Neural crest cell (in vitro differentiated cells): ENCODE measurements at places on chromosomes 13 and 19.

DNA sequence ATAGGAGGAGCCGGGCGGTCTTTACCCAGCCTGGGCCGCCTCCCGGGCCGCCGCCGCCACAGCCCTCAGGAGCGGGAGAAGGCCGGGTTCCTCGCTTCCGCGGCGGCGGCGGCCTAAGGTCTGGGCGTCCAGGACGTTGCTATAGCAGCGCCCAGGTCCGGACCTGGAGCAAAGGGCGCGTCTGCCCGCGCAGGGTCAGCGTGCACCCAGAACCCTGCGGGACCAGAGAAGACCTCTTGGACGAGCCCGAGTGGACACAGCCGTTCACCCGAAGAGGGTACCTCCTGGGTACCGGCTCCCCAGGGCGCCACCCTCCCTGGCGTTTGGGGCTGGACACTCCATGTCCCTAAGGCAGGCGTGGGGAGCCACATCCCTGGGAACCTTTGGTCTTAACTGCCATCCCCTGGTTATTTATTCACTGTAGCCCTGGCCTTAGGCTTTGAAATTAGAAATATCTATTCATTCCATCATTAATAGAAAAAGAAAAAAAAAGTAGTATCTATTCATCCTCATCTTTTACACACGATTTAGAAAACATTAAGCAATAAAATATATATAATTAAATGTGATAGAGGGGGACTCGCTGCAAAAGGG lies 2.4 kb downstream of the DZIP1 start:
- DNase-seq = no peak

DNA sequence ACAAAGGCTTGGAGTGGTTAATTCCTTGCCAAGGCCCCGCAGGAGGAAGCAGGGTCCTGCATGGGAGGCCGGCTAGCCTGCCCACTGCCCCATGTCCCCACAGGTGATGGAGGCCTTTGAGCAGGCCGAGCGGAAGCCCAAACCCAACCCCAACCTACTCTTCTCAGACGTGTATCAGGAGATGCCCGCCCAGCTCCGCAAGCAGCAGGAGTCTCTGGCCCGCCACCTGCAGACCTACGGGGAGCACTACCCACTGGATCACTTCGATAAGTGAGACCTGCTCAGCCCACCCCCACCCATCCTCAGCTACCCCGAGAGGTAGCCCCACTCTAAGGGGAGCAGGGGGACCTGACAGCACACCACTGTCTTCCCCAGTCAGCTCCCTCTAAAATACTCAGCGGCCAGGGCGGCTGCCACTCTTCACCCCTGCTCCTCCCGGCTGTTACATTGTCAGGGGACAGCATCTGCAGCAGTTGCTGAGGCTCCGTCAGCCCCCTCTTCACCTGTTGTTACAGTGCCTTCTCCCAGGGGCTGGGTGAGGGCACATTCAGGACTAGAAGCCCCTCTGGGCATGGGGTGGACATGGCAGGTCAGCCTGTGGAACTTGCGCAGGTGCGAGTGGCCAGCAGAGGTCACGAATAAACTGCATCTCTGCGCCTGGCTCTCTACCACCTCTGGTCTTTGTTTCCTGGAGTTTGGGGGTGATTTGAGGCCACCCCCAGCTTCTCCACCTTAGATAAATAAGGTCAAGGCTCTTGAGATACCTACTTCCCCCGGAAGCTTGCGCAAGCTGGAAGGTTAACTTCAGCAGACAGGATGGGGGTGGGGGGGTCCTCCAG lies 2.6 kb downstream of the B3GNT8 start:
- DNase-seq = no peak

DNA sequence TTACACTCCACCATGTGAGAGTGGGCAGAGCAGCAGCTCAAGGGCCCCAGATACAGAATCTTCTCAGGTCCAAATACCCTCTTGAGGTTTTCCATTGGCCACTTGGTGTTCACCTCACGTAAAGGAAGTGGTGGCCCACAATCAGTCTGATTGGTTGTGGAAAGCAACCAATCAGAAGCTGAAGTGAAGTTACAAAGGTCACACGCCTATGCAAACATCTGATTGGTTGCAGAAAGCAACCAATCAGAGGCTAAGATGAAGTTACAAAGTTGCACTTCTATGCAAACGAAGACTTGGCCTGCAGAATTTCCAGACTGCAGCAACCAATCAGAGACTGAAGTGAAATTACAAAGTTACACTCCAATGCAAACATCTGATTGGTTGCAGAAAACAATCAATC lies 14.3 kb upstream of the TM9SF2 start:
- no peak for DNase-seq

DNA sequence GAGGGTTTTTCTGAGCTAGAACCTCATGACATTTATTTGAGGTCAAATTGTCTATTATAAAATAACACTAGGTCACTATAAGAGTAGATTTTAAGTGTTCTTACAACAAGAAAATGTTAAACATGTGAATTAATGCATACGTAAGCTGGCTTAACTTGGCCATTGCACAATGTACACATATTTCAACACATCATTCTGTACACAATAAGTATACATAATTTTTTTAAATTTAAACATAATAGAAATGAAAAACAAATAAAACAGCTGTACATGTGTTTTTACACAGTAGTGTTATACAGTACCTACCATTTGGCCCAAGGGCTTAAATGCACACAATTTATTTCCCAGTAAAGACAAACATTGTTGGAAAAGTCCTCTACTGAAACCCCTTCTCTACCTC lies 269.9 kb downstream of the DACH1 start:
- DNase-seq = no peak

DNA sequence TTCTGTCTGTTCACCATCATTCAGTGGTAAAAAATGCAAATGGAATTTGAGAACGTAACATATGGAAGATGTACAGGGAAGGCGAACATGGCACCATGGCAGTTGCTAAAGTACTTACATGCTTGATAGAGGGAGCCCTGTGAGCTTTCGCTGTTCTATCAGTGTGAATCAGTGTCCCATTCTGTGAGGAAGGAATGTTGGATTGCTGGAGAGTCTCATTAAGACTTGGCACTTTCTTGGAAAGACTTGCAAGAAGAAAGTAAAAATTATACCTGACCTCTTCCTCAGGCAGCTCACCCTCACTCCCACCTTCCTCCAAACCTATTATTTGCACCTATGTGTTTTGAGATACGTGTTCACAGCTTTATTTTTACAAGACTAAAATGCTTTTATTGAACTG lies 43.5 kb downstream of the FREM2 start:
- no peak for DNase-seq

DNA sequence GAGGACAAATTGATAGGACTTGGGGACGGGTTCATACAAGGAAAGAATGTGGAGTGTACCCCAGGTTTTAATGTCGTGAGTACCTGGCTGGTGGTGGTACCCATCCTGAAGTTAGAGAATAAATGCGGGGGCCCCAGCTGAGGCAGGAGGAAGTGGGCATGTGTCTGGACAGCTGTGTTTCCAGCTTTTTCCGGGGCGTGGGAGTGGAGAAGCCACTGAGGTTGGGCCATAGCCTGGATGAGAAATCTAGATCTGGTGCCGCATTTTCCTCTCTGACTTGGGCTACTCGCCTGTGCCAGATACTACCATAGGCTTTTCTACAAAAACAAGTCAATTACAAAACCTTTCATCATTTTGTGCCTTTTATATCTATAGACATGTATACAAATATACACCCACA lies 147.4 kb downstream of the STK24 start:
- DNase-seq = no peak

- DNase-seq = no peak
Observed at GRCh38 chr13:20151612-20152011, 9.2 kb downstream of the GJA3 start.

- no peak for DNase-seq
Observed at GRCh38 chr19:8336072-8336569, 6.9 kb downstream of the KANK3 start.
